ENCODE measurements at places on chromosomes 6 and 20.
A peak's percentile ranks its signal among the peaks of the same experiment; 100 is the strongest.

DNA sequence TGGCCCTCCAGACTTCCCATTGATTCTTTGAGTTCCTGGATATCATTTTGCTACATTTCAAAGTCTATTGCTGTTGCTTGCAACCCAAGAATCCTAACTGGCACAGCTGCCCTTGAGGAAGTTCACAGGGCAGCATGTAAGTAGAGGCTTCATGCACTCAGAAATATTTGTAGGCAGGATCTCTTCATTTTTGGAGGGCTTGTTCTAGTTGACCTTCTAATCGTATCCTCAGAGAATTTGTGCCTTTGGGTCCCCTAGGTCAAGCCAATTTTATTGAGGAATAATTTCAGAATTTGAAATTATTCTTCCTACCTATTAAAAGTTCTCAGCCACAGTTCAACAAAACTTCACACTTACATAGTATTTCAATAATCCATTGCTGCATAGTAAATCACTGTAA, 5.6 kb upstream of the NCOA3 start:
- no peak for DNase-seq

- DNase-seq = no peak
Measured at GRCh38 chr6:107108201-107108890, 7.0 kb downstream of the BEND3 start.

DNA sequence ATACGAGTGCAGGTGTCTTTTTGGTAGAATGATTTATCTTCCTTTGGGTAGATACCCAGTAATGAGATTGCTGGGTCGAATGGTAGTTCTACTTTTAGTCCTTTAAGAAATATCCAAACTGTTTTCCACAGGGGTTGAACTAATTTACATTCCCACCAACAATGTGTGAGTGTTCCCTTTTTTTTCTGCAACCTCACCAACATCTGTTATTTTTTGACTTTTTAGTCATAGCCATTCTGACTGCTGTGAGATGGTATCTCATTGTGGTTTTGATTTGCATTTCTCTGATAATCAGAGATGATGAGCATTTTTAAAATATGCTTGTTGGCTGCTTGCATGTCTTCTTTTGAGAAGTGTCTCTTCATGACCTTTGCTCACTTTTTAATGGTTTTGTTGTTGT, 1.9 kb upstream of the ZNF831 start:
- no peak for DNase-seq

GRCh38 chr6:151179321-151179720, 60.4 kb upstream of the AKAP12 start:
- DNase-seq = no peak

DNA sequence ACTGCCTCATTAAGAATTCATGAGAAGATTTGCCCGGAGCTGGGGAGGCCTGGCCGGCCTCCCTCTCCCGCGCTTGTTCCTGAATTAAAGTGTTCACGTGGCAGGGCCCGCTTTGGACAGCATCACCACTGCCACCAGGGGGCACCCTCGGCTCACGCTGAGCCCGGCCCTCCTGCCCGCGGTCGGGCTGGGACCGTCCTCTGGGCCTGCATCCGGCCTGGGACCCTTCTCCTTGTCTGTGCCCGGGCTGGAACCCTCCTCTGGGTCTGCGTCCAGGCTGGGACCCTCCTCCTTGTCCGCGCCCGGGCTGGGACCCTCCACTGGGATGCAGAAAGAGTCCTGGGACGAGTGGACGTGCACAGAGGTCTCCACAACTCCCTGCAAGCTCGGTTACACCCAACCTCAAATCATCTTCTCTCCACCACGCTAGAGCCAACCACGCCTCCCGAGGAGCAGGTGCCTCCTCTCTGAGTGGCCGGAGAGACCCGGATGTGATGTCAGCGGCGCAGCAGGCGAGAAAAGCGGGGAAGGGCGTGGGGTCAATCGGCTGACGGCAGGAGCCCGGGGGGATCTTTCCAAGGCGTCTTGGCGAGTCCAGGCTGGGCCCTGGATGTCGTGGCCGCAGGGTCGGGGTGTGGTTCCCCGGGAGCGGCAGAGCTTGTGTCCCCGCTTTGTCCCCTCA, 50.9 kb upstream of the DACT2 start:
- DNase-seq = peak; percentile 41

- no peak for DNase-seq
Measured at GRCh38 chr6:96834070-96834469, 3.2 kb downstream of the GPR63 start.

DNA sequence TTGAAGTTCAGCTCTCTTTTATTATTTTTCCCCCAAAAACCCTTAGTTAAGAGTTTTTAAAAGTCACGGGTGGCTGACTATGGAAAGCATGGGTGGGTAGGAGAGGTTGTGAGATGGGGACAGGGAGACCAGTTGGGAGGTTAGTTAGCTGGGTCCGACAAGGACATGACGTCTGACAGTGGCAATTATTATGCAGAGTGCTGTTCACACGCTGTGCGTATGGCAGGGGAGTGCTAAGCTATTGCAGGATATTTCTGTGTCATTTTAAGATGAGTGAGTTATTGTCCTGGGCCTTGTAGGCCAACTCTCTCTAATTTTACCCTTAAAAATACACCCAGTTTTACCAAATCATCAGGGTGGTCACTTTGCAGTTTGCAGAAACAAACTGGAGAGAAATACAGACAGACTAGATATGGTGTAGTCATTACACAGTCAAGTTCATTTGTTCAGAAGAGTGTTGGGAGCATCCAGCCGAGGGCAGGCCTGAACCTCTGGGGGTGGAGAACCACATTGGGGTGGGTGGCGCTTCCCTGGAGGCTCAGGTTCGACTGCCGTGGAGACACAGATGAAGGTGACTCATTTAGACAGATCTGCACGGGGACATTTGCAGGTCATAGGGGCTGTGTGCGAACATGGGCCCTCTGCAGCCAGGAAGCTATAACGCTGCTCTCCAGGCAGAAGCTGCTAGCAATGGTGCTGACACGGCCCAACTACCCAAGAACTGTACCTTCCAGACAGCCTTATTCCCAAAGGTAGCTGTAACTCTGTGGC, 307.6 kb downstream of the QKI start:
- no peak for DNase-seq

DNA sequence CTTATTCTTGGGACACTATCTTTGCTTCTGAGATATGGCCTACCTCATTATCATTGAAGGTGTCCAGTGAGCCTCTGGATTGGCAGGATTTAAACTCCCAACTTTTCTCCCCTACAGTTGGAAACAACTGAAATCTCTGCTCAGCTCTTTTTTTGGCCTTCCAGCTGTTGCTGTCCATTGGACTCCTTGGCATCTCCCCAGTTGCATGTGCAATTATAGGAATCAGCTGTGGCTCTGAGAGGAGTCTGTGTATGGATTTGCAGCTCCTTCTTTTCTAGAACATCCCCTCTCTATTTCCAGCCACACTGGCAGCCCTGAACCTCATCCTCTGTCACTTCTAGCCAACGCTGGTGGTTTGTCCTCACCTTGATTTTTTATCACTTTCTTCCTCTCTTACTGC, 21.2 kb downstream of the RAB22A start:
- DNase-seq = no peak

- DNase-seq = no peak
Measured at GRCh38 chr6:157975456-157975855, 6.2 kb upstream of the SYNJ2 start.

DNA sequence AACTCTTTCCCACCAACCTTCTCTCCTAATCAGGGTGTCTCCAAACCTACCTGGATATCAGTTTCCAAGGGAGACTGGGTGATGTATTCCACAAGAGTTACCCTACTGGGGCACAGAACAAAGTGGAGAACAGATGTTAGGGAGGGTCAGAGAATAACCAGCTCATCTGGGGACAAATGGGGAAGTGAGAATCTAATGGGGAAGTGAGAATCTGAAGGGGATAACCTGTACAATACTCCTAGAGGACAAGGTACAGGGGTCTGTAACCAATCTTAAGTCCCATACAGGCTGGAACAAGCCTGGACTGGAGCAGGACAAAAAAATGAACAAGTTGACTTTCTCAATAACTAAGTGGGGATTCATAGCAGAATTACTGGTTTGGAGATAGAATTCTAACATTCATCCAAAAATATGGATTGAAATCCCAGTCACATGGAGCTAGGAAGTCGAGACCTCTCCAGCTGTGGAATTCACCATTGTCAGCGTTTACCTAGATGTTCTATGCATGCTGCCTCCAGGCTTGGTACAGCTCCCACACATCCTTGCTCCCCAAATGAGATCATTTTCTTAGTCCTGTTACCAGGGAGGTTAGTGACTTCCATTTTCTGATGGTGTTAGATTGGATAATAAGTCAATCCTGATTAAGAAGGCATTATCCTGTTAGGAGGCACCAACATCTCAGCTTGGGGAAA, 214.8 kb upstream of the MOCS1 start:
- no peak for DNase-seq

GRCh38 chr20:50734730-50735679, 3.6 kb downstream of the PARD6B start:
- DNase-seq = no peak

GRCh38 chr6:118744261-118744941, 93.0 kb upstream of the CEP85L start:
- DNase-seq = no peak

GRCh38 chr6:146595972-146596731, 2.6 kb upstream of the ADGB start:
- no peak for DNase-seq

- DNase-seq = no peak
Measured at GRCh38 chr6:6674872-6675271, 86.4 kb downstream of the LY86 start.

DNA sequence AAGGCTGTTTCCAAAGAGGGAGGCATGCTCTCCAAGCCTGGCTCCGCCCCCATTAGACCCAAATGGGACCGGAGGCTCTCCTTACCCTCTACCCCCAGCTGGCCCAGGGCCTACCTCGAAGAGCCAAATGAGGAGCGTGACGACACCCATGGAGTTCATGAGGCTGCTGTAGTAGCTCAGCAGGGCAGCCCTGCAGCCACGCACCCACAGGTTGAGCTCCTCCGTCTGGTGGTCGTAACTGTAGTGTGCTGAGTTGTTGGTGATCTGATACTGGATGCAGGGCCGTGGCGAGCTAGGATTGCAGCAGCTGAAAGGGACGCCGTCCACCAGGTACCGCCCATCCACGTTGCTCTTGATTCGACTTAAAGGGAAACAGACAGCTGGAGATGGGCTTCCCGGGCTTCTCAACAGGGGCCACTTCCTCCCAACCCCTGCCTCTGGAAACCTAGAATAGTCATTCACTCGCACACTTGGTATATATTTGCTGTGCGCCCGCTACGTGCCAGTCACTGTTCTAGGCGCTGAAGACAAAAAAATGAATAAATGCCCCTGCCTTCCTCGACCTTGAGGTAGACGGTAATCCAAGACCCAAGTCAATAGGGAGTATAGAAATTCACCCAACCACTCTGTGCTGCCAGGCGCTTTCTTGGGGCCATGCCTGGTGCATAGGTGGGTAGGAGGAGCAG, 18.0 kb downstream of the PRPH2 start:
- DNase-seq = no peak

GRCh38 chr6:83192871-83193746, at the start of the genes PGM3 and RWDD2A:
PGM3 (minus strand) TSS chr6:83193265; CDS start chr6:83191012, 2,253 bp downstream.
RWDD2A (plus strand) TSS chr6:83193357; CDS start chr6:83194452, 1,095 bp downstream.
- peak; percentile 73 for DNase-seq

- no peak for DNase-seq
Measured at GRCh38 chr20:22825076-22825475, 210.0 kb upstream of the SSTR4 start.

GRCh38 chr6:139847457-139847813, 473.0 kb upstream of the CITED2 start:
- no peak for DNase-seq

GRCh38 chr6:118899948-118900347, 6.0 kb downstream of the ASF1A start:
- no peak for DNase-seq

DNA sequence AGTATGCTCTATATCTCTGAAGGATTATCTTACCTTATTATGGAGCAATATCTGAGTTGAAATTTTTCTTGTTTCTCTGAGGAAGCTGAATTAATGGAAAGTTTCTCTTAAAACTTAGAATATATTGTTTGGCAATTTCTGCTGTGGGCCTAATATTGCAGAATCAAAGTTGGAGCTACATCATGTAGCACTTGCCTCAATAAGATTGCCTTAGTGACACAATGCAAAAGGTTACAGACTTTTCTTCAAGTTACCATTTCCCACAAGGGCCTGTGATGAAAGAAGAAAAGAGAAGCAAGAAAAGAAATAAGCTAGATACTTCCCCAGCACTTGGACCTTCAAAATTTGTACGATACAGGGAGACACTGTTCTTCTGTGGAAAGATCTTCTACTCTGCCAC, 151.2 kb downstream of the SOBP start:
- no peak for DNase-seq

DNA sequence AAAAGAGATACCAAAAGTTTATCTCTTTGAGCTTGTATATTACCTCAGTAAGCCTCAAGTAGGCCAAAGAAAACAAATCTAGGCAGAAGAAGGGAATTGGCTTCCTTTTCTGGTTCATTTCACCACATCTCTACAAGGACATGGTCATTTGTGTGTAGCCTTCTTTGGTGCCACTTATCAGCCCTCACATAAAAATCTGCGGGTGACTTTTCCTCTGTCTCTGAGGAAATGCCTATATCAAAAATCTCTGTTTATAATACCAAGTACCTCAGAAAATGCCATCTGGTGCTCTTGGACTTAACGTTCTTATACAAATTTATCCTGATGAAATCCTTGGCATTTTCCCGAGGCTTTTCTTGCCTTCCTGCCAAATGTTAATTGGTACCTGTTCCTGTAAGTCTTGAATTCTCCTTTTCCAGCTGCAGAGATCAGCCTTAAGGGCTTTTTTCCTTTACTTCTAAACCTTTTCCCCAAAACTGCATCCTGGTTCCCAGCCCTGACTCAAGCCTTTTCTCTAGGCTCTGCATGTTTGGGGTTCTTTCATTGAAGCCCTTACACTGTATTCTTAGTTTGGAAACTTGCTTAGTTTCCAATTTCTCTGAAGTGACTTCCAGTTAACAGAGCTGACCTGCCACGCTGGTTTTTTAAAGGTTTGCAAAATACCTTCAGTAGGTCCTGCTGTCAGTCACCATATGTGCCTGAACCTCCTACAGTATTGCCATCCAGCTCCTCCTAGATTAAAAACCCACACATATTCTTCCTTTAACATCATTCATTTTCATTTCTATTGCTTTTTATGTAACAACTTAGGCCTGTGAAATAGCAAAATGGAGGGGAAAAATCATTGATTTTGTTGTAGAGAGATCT, 191.2 kb upstream of the PREP start:
- DNase-seq = no peak

- DNase-seq = no peak
Measured at GRCh38 chr6:159116343-159116742, 52.9 kb upstream of the FNDC1 start.

GRCh38 chr6:25963426-25964123, 973 bp downstream of the TRIM38 start:
- no peak for DNase-seq

- peak; percentile 4 for DNase-seq
Measured at GRCh38 chr20:1964659-1965405, 29.0 kb downstream of the PDYN start.

GRCh38 chr20:33408716-33409654, 7.7 kb upstream of the CDK5RAP1 start:
- no peak for DNase-seq

DNA sequence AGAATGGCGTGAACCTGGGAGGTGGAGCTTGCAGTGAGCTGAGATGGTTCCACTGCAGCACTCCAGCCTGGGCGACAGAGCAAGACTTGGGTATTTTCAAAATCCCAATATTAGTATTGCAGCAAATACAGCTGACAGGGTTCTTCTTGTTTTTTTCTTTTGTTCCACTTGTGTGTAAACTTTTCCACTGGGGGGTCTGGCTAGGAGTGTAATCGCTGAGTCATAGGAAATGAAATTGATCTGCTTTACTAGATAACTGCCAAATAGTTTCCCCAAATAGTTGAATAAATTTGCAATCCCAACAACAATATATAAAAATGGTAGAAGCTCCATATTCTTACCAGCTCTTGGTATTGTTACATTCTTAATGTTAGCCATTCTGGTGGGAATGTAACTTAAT, 526.0 kb upstream of the SOX4 start:
- no peak for DNase-seq

Data from stimulated activated CD4-positive, alpha-beta T cell treated with anti-CD3 and anti-CD28 coated beads, Interleukin-15, amount 100 ng/mL, for 1 hour (primary cell).